ENCODE measurements at places on chromosomes 16 and 17.
A peak's percentile ranks its signal among the peaks of the same experiment; 100 is the strongest.

GRCh38 chr17:14019186-14019956 is 49.9 kb upstream of the COX10 start:
- no peak for DNase-seq

GRCh38 chr17:49951362-49952082 is 17.5 kb upstream of the DLX4 start:
- DNase-seq = no peak

DNA sequence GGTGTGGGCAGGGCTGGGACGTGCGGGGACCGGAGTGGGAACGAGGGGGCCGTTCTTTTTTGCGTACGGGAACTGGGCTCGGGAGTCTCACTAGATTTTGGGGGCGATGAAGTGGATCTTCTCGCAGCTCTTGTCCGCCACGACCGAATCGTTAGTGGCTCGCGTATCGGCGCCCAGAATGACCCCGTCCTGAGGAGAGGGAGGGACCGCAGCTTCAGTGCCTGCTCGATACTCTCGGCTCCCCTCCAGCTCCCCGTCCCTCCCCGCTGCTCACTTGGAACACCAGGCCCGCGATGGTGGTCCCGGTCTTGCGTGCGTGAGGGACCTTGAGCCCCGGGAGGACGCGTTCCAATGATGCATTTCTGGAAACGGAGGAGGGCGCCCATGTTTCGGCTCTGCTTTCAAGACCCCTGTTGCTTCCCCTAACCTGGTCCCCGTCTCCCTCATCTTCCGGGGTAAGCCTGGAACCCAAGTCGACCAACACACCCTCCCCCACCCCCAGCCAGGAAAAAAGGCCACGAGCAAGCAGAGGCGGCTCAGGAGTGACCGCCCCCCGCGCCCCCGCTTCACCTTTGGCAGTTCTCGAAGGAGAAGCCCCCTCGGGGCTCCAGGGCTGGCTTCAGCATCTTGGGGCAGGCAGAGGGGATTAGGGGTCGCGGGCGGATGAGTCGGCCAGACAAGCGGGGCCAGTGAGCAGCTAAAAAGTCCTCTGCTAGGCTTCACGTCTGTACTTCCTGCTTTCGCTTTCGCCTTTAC is at the start of gene PSMB10:
PSMB10 (minus strand) TSS at position 727 of the 756 bp plus-strand sequence; CDS start at position 626, 101 bp downstream.
- DNase-seq = no peak

GRCh38 chr17:9676084-9676483 is 30.8 kb downstream of the USP43 start:
- no peak for DNase-seq

GRCh38 chr16:68508013-68508412 is 31.1 kb upstream of the ZFP90 start:
- DNase-seq = no peak

DNA sequence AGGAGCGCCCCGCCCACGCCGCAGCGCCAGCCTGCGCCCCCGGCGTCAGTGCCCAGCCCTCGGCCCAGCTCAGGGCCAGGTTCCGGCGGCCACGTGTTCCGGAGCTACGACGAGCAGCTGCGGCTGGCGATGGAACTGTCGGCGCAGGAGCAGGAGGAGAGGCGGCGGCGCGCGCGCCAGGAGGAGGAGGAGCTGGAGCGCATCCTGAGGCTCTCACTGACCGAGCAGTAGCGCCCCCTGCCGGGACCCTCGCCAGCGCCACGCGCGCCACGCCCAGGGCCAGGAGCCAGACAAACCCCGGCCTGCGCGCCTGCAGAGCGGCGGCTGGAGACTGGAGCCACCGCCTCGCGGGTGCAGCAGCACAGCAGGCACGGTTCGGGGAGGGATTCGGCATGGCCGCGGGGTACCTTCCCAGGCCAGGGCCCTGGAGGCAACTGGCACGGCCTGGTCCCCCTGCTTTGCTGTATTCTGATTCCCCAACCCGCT is 9.3 kb downstream of the CORO6 start:
- DNase-seq = peak; percentile 56

DNA sequence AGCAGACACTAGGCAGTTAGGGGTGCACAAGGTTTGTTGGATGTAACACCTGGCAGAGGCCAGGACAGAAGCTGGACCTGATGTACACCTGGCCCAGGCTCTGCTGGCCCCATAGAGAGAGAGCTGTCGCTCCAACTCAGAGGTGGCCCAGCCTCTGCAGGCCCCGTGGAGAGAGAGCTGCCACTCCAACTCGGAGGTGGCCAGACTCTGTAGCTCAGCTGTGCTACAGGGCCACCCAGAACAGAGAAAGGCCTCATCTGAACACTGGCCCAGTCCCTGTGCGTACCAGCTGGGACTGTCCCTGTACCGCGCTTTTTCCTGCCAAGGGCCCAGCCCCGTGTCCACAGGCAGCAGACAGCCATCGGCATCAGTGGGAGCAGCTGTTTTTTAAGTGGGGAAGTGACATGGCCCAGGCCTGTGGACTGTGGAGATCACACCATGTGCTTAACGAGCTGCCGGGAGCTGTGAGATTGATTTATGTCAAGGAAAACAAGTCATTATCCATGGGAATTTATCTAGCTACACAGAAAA is 176.4 kb upstream of the CHMP6 start:
- no peak for DNase-seq

- no peak for DNase-seq
Observed at GRCh38 chr17:41619036-41619926, 5.1 kb downstream of the KRT17 start.

GRCh38 chr17:75077496-75078283 is 10.1 kb upstream of the SLC16A5 start:
- DNase-seq = no peak

GRCh38 chr17:38572669-38573365 is 32.9 kb downstream of the SRCIN1 start:
- no peak for DNase-seq

GRCh38 chr17:48910370-48910769 is 2.2 kb downstream of the UBE2Z start:
- no peak for DNase-seq

DNA sequence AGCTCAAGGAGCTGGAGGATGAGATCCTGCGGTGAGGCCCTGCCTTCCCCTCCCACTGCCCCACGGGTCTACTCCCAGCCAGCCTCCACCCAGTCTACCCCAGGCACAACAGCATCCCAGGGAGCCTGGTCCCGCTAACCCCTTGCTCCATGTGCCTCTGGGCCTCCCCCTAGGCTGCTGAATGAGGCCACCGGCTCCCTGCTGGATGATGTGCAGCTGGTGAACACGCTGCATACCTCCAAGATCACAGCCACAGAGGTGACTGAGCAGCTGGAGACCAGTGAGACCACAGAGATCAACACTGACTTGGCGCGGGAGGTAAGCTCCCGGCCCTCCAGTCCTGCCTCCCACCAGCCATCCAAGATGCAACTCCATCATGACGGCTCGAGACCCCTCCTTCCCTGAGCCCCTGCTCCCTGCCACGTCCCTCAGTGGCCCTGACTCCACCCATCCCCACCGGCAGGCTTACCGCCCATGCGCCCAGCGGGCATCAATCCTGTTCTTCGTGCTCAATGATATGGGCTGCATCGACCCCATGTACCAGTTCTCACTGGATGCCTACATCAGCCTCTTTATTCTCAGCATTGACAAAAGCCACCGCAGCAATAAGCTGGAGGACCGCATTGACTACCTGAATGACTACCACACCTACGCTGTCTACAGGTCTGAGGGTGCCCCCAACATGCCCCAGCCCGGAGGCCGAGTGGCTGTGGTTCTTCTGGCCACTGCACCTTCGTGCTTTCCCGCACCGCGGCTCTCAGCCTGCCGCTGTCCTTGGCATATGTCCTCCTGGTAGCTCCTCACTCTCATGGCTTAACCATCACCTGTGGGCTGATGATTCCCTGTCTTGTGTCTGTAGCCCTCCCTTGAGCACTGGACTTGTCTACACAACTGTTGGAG is 15.0 kb upstream of the KDM6B start:
- no peak for DNase-seq

GRCh38 chr16:73047221-73047535 is 750 bp downstream of the ZFHX3 start:
- DNase-seq = peak; percentile 83

DNA sequence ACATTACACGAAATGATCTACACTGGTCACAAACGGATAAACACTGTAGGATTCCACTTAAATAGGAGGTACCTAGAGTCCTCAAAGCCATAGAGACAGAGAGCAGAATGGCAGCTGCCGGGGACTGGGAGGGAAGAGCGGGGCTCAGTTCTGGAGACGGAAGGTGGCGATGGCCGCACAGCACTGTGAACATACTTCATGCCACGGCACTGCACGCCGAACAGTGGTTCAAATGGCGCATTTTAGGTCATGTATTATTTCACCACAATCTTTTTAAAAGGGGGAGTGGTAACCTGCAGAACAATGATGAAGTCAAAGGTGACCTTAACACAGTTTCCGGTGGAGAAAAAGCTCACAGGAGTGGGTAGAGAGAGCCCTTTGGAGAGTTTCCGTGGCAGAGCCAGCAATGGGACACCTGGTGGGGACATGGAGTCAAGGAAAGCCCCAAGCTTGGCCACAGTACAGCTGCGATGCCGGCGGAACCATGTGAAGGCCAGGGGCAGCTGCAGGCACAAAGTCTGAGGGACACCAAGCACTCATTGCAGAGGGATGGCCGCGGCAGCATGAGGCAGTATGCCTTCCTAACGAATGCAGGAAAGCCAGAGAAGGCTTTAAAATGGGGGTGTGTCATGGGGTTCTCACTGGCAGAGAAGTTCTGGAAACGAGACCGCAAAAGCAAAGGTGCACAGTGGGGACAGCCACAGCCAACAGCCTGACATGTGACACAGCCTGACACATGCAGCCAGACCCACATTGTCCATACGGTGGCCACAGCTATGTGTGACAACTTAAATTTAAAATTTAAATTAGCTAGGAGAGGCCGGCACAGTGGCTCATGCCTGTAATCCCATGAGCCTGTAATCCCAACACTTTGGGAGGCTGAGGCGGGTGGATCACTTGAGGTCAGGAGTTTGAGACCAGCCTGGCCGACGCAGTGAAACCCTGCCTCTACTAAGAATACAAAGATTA is 7.3 kb downstream of the FLCN start:
- DNase-seq = no peak

GRCh38 chr16:12162151-12162985 is 185.8 kb downstream of the SNX29 start:
- no peak for DNase-seq

- no peak for DNase-seq
Observed at GRCh38 chr16:17370223-17370707, 100.5 kb downstream of the XYLT1 start.

GRCh38 chr17:35876534-35876933 is 3.6 kb downstream of the CCL5 start:
- DNase-seq = no peak

- no peak for DNase-seq
Observed at GRCh38 chr17:42553866-42554249, 1.1 kb downstream of the HSD17B1 start.

DNA sequence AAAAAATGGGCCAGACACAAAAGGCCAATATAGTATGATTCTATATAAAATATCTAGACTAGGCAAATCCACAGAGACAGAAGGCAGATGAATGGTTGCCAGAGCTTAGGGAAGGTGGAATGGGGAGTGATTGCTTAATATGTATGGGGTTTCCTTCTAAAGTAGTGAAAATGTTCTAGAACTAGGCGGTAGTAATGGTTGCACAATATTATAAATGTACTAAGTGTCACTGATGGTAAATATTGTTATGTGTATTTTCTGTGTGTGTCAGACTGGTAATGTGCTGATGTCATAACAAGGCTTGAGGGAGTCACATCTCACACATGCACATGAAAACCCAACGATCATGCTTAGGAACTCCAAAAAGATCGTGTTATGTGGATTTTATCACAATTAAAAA is 106.9 kb upstream of the SIAH1 start:
- DNase-seq = no peak

DNA sequence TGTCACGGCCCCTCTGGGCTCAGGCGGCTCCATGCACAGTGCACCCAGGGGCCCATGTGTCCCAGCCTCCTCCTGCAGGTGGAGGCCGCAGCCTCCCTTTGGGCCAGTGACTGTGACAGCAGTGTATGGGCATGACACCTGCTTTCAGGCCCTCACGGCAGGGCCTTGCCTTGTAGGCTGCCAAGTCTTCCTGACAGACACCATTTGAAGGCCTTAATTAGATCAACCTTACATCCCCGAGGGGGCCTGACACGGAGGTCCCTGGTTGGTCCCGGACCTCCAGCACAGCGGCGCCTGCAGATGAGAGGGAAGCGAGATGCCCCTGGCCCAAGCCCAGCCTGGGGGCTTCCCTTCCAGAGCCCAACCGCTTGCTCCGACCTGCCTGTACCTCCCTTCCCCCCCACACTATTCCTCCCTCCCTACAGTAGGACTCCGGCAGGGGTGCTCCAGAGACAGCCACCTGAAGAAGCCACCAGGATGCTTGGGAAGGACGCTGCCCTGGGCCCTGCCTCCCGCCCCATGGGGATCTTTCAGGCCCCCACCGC is 31.9 kb downstream of the BAIAP2 start:
- DNase-seq = no peak

GRCh38 chr17:30312226-30312625 is 20.5 kb upstream of the BLMH start:
- no peak for DNase-seq

DNA sequence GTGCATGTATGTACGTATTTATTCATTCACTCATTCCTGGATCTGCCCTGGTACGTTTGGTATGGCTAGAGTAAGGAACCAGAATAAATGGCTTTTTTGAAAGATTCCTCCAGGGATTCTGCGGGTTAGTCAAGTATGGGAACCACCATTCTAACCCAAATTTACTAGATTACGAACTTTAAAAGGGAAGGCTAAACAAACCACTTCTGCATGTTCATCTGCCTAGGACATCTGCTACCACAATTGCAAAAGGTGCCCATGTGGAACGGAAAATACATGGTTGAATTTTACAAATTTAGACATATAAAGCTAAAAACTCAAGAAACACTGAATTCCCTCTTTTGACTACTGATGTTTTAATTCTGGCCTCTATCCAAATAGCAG is 22.1 kb downstream of the CYTH1 start:
- DNase-seq = no peak

GRCh38 chr17:19551165-19551564 is 17.5 kb downstream of the SLC47A1 start:
- DNase-seq = no peak

GRCh38 chr16:21598701-21599121 is 666 bp upstream of the METTL9 start:
- DNase-seq = no peak

DNA sequence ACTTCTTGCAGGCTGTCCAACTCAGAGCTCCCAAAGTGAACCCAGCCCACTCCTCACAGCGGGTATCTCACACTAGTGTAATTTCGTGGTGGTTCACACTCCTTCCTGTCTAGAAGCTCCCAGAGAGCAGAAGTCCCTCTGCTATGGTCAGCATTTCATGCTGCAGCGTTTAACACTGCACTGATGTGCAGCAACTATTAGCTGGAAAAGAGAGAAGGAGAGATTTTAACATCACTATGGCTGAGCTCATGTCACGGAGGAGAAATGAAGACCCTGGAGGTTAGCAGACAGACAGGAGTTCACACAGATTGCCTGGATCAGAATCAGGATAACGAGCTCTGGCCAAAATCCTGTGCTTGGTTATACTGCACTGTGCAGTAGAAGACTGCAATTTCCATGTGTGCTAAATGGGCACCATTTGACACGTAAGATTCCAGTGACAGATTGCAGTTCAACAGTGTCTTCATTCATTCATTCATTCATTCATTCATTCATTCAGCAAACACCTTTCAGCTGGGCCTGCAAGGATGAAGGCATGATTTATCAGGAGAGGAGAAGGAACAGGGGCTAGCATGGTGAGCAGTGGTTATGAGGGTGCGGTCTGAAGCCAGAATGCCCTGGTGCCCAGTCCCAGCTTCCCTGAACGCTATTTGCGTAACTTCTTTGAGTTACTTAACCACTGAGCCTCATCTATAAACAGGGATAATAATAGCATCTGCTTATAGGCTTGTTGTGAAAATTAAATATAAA is 5.3 kb upstream of the CCL1 start:
- no peak for DNase-seq

- DNase-seq = no peak
Observed at GRCh38 chr17:19411631-19412030, 599 bp downstream of the RNF112 start.
